Stimulated activated naive CD8-positive, alpha-beta T cell treated with anti-CD3 and anti-CD28 coated beads, Interleukin-15, amount 100 ng/mL, for 72 hours (primary cell): ENCODE measurements at places on chromosomes 2 and 18.

DNA sequence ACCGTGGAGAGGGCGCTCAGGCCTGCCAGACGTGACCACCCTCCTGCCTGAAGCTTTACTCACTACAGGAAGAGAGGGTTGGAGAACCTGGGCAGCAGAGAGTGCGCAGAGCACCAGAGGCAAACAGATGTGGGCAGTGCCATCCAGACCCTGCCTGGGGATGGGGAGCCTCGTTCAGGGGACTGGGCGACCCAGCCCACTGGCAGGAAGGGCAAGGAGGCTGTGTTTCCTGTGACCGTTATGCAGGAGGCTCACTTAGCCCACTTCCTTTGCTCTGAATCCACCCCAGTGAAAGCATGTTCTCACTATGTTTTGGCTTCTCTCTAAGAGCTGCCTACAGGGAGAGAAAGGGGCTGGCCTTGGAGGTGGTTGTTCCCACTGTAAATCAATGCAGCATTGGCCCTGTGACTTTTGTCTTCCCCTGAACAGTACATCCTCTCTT lies 23.0 kb upstream of the ACKR3 start:
- peak; percentile 30 for DNase-seq

DNA sequence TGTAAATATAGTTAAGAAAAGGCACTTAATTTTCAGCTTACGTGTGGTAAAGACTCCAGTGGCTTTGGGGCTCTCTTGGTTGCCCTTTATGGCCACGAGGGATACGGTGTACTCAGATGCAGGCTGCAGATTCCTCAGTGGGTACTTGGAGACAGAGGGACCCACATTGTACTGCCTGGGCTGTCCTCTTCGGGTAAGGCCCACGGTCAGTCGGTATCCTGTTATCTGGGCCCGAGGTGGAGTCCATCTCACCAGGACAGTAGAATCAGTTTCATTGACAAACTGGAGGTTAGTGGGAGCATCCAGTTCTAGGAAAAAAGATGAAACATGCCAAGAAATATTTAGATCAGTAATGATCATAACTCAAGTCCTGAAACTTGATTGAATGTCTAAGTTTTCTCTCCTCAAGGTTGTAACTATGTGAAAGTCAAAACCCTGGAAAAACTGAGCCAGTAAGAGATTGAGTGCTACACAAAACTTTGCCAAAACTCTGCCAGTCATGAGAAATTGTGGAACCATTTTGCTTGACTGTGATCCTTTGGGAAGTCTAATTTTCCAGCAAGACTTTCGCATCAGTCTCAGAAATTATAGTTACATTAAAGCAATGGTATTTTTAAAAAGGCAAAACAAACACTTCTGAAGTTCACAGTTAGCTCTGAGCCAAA lies 31.4 kb downstream of the FN1 start:
- no peak for DNase-seq

DNA sequence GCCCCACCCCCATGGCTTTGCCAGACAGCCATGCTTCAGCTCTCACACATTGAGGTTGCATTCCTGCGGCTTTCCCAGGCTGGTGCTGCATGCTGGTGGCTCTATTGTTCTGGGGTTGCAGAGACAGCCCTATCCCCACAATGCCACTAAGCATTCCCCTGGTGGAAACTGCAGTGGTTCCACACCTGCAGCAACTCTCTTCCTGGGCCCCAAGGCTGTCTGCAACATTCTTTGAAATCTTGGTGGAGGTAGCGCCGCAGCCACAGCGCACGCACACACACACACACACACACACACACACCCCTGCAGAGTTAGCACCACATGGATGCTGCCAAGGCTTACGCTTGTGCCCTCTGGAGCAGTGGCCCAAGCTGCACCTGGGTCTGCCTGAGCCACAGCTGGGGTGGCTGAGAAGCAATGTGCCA lies 21.4 kb downstream of the SFXN5 start:
- no peak for DNase-seq

DNA sequence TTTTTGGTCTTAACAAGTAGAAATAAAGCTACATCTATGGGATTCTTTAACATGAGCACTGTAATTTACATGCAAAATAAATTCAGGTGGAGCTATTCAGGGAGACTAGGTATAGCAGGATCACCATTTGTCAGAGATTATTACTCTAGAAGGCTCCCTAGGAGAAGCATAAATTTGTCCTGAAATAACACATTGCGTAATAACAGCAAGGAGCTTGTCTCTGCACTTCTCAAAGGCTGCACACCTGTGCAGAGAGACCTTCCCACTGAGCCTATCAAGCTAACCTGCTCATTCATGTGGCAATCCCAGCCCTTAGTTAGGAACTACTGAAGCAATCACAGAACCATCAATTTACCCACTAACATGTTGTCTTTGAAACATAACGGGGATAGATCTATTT lies 437.4 kb upstream of the MC4R start:
- no peak for DNase-seq

DNA sequence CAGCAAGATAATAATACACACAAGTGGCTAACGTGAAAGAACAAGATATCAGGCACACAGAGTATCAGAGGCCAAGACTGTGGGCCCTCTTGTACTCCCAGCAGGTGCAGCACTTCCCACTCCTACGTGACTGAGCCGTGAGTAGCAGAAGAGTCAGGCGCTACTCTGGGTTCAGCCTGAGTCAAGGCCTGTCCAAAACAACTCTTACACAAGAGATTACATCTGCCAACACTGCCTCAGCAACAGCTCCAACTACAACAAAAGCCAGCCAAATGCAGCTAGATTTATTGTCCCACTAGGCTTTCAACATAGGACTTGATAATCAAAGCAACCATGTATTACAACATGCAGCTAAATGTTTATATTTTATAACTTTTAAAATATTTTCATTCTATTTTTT lies 56.2 kb downstream of the ITSN2 start:
- no peak for DNase-seq

- DNase-seq: no peak
Measured at GRCh38 chr2:15730545-15731212, 139.0 kb downstream of the DDX1 start.

- DNase-seq: no peak
Measured at GRCh38 chr2:226554701-226555100, 244.9 kb downstream of the IRS1 start.

DNA sequence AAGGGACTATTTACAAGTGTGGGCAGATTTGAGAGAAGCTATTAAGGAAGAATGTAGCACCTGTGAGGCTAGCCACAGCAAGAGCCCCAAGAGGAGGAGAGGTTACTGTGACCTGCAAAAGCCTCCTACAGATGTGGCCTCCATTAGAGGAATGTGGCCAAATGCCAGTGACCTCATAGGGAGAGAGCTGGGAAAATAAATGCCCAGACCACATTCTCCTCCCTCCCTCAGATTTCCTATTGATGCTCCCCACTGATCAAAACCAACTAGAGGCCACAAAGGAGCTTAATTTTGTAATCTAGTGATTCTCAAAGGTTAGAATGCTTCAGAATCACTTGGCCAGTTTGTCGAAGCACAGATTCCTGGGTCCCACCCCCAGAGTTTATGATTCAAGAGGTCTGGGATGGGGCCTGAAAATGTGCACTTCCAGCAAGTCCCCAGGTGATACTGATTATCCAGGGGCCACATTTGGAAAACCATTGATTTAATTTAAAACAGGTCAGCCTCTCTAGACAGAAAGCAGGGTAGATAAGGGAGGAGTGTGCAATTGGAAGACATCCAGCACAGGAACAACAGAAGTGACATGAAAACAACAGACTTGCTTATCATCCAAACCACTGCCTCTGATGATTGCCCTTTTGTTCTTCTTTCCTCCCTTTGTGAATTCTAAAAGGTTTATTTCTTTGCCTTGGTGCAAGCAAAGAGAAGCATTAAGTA lies 61.2 kb upstream of the RBBP8 start:
- no peak for DNase-seq

DNA sequence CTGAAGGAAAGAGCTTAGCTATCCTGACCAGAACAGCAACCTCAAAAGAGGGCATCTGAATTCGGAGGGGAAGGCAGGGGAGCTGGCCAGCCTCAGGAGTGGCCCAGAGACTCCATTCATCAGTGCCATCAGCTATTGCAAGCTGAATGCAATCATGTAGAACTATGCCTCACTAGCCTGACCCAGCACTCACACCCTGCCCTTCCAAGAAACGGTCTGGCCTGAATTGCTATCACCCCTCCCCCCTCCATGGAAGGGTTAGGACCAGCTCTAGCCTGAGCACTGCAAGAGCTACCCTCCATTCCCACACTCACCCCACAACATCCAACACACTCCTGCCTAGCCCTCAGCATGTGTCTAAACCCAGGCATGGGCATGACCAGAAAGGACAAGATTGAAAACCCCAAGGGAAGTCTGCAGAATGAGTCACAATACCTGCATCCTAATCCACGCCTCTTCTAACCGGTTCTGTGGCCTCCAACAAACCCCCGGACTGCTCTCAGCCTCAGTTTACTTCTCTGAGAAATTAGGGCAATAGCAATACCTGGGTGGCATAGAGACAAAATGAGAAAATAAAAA lies 120.3 kb downstream of the BCL11A start:
- no peak for DNase-seq

DNA sequence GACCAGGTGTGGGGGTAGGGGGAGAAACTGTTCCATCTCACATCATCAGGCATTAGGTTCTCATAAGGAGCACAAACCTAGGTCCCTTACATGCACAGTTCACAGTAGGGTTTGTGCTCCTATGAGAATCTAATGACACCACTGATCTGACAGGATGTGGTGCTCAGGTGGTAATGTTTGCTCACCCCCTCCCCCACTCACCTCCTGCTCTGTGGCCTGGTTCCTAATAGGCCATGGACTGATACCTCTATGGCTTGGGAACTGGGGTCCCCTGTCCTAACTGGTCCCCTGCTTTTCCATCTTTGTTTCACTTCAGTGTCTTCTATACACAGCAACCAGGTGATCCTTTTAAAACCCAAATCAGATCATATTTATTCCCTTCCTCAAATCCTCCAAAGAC lies 267.8 kb downstream of the TNS1 start:
- no peak for DNase-seq

- DNase-seq: peak; percentile 52
Measured at GRCh38 chr2:230537531-230537976, 121.6 kb downstream of the SP100 start.

- no peak for DNase-seq
Measured at GRCh38 chr18:41646915-41647620, 308.0 kb upstream of the PIK3C3 start.

DNA sequence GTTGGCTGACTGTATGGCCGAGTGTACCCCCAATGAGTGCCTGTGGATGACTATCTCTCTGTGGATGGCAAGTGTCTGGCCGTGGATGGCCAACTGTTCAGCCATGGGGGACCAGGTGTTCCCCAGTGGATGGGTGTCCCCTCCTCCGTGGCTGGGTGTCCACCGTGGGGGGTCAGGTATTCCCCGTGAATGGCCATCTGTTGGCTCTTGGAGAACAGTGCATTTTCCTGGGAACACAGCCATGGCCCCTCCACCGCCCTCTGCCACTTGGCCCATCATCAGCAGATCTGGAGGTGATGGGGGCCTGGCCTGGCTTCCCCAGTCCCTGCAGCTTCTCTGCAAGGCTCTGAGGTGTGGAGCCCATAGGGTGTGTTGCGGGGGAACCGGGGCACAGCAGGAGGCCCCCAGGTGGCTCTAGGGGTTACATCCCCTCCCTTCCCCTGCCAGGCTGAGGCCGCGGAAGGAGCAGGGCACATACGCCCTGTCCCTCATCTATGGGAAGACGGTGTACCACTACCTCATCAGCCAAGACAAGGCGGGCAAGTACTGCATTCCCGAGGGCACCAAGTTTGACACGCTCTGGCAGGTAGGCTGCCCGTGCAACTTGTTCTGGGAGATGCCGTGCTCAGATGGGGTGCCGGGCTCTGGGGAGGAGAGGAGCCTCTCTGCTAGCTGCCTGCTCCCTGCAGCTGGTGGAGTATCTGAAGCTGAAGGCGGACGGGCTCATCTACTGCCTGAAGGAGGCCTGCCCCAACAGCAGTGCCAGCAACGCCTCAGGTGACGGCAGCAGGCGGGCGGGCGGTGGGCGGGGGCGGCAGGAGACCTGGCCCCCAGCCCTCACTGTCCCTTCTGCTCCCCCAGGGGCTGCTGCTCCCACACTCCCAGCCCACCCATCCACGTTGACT lies 19.3 kb downstream of the ZAP70 start:
- DNase-seq: no peak

DNA sequence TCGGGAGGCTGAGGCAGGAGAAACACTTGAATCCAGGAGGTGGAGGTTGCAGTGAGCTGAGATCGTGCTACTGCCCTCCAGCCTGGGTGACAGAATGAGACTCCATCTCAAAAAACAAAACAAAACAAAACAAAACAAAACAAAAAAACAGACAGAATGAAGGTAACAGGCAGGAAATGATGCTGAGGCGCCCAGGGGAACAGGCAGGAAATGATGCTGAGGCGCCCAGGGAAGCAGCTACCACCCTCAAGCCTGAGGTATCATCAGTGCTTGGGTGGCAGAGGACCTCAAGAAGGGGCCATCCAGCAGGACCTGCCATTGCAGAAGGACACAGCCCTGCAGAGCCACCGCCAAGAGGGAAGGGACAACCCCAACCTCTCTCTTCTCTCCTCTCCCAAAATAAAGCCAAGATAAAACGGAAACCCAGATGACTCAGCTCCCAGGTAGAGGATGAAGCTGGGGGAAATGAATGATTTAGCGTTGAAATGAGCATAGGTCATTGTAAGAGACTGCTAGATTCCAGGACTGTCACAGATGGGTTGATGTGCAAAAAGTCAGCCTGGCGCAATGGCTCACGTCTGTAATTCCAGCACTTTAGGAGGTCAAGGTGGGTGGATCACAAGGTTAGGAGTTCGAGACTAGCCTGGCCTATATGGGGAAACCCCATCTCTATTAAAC lies 19.3 kb downstream of the SOWAHC start:
- DNase-seq: no peak

GRCh38 chr18:13253786-13254688 lies 35.5 kb downstream of the LDLRAD4 start:
- DNase-seq: no peak

- no peak for DNase-seq
Measured at GRCh38 chr18:13262839-13263691, 44.5 kb downstream of the LDLRAD4 start.

GRCh38 chr2:174337337-174338146 lies 2.8 kb downstream of the SP9 start:
- DNase-seq: peak; percentile 47

- no peak for DNase-seq
Measured at GRCh38 chr2:146721486-146721885, 1123.3 kb upstream of the ACVR2A start.

- no peak for DNase-seq
Measured at GRCh38 chr18:46402396-46402795, 254.6 kb downstream of the LOXHD1 start.

- DNase-seq: no peak
Measured at GRCh38 chr2:241811952-241812729, 3.1 kb downstream of the NEU4 start.
